Astrocyte (in vitro differentiated cells and primary cell): ENCODE measurements at places on chromosomes 3 and 15. TPM values are rescaled to one million over a fixed set of nuclear protein-coding genes. Genes with fewer than 3 reads are reported as not detected.
A peak's percentile ranks its signal among the peaks of the same experiment; 100 is the strongest.

DNA sequence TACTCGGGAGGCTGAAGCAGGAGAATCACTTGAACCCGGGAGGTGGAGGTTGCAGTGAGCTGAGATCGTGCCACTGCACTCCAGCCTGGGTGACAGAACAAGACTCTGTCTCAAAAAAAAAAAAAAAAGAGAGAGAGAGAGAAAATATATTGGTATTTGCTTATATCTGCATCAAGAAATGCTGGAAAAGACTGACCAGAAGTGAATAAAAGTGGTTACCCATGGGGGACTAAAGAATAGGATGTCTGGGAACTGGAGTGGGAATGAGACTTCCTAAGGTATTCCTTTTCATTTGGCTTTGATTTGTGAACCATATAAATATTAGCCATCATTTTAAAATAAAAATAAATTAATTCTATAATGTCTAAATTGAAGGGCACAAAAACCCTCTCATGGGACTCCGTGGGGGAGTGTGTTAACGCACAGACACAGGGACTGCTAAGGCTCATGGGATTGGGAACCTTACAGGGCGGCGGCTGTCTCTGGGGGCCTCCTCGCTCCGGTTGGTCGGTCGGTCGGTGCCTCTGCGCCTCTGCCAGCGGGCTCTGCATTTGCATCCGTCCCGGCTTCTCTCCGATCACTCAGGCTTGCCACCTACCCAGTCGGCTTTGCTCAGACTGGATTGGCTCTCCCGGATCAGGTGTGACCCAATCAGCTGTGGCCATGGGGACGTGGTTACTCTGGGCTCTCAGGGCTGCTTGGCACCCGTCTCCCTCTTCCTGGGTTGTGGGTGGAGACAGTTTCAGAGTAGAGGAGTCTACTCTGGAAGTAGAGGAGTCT lies 12.7 kb upstream of the TSPAN3 start:
- no peaks in the 10 kb centered on the region for H3K36me3 ChIP-seq
- H3K4me1 ChIP-seq = peaks cover 6% of the 10 kb centered on the region
- DNase-seq = peak; percentile 60
- H3K27ac ChIP-seq = no peak overlapping the region
- H3K27me3 ChIP-seq = no peaks in the 10 kb centered on the region

DNA sequence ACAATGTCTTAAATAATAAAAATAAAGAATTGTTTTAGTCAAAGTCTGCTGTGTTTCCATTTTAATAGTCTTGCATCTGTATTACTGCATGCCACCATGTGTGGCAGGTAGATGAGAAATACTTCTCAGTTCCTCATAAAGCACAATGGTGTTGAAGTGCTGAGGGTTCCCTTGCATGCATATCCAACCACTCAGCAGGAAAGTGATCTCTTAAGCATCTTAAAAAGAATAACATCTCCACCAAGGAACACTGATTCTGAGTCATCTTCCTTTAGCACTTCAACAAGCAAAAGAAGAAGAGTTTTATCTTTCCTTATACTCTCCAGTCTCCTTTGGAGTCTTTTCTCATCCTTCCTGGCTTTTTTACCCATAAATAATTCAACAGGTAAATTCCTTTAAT lies 602.0 kb downstream of the TBL1XR1 start:
- H3K27ac ChIP-seq = no peak overlapping the region
- no peaks in the 10 kb centered on the region for H3K27me3 ChIP-seq
- H3K4me1 ChIP-seq = no peaks in the 10 kb centered on the region
- peak; percentile 7 for DNase-seq
- no peaks in the 10 kb centered on the region for H3K36me3 ChIP-seq

- H3K4me1 ChIP-seq = no peaks in the 10 kb centered on the region
- no peak for DNase-seq
- H3K27me3 ChIP-seq = peaks cover 5% of the 10 kb centered on the region
- H3K4me3 ChIP-seq = no peak overlapping the region
- no peaks in the 10 kb centered on the region for H3K36me3 ChIP-seq
These were observed 297.2 kb downstream of the RPLP1 start for GRCh38 chr15:69749797-69750196.

GRCh38 chr3:60301142-60301541 lies 950.1 kb downstream of the FHIT start:
- peaks cover 3% of the 10 kb centered on the region for H3K4me1 ChIP-seq
- H3K27me3 ChIP-seq = no peaks in the 10 kb centered on the region
- DNase-seq = peak; percentile 81

The BMF gene
- 31.0 and 31.8 TPM in 2 replicates for total RNA-seq

The HTR3E gene
- not detected in 2 replicates for total RNA-seq
